ENCODE measurements at places on chromosomes 16 and 17.

- DNase-seq, result peak; percentile 37
Measured at GRCh38 chr16:11605891-11606290, 19.2 kb upstream of the LITAF start.

- DNase-seq, result no peak
Measured at GRCh38 chr16:80121522-80121909, 419.3 kb upstream of the DYNLRB2 start.

GRCh38 chr17:72931635-72932034, 160.9 kb downstream of the SLC39A11 start:
- DNase-seq, result peak; percentile 26

- no peak for DNase-seq
Measured at GRCh38 chr17:44071198-44071520, 624 bp downstream of the G6PC3 start.

DNA sequence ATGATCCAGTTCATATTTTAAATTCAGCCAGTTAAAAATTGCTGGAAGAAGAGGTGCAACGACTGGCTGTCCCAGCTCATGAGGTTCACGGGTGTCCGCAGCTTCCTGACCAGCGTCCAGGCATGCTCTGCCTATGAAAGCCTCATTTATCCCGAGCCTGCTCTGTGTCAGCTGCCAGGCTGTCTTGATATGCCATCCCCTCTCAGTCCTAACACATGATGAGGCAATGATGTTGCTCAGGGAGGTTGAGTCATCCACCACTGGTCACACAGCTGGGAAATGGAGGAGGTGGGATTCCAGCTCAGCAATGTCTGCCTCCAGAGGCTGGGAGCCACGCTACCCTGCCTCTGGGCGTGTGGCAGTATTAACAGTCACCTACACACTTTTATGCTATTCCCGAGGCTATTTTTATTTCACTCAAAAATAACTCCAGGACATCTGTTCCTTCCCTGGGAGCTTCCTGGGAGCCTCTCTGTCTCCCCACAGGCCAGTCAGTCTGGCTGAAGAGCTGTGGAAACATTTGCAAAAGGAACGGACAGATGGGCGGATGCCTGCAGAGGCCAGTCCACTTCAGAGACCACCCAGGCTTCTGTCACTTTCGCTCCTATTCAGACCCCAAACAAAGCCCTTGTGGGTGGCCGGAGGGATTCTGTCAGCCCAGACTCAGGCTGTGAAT, 22.5 kb downstream of the RAB11FIP4 start:
- DNase-seq, result peak; percentile 52

DNA sequence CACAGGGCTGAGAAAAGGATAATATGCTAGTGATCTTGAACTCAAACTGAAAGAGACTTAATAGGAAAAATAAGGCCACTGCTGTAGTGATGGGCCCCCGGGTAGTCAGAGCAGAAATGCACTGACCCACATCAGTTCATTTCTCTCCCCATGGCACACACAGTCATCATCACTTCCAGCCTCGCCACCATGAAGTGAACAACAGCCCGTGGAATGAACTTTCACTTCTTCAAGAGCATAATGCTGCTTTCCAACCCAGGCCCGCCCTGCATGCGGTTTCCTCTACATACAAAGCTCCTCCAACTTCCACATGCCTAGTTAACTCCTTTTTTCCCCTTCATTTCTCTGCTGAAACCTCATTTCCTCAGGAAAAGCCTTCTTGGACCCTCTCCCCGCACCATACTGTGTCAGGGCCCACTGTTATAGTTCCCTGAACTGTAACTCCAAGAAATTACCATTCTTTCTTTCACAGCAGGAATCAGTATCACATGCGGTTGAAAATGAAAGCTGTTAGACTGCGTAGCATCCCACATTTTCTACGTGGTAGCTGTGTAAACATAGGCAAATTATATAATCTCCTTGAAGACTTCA, 65.8 kb upstream of the SMIM36 start:
- DNase-seq, result peak; percentile 72

GRCh38 chr17:65848751-65849150, 287.3 kb upstream of the AXIN2 start:
- DNase-seq, result no peak

- no peak for DNase-seq
Measured at GRCh38 chr16:6157806-6158205, 1060.2 kb upstream of the EEF2KMT start.

DNA sequence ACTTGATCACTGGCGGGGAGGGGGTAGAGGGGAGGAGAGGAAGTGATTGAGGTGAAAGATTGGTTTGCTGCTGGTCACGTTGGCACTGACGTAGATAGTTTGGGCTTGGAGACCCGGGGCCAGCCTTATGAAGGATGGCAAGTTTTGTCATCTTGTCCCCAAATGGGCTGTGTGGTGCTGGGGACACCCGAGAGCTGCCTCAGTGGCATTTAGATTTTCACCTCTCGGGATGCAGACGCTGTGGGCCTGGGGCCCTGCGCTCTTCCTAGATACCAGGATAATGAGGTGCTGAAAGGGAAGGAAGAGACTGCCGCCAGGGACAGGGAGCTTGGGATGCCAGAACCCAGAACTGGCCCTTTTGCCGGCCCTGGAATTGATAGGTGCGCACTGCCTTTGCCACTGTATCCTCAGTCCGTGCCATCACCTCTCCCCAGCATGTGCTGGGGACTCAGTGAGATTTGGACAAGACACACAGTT, 1.4 kb upstream of the SOCS3 start:
- no peak for DNase-seq

GRCh38 chr17:4960279-4960922, 7.2 kb downstream of the SPAG7 start:
- DNase-seq, result no peak

GRCh38 chr17:66301367-66301863, 998 bp upstream of the PRKCA start:
- DNase-seq, result no peak

GRCh38 chr17:49002331-49002730, 5.1 kb downstream of the IGF2BP1 start:
- DNase-seq, result no peak

- no peak for DNase-seq
Measured at GRCh38 chr17:14760212-14760611, 459.3 kb downstream of the HS3ST3B1 start.

- DNase-seq, result no peak
Measured at GRCh38 chr16:1435921-1436697, 5.2 kb downstream of the PERCC1 start.

DNA sequence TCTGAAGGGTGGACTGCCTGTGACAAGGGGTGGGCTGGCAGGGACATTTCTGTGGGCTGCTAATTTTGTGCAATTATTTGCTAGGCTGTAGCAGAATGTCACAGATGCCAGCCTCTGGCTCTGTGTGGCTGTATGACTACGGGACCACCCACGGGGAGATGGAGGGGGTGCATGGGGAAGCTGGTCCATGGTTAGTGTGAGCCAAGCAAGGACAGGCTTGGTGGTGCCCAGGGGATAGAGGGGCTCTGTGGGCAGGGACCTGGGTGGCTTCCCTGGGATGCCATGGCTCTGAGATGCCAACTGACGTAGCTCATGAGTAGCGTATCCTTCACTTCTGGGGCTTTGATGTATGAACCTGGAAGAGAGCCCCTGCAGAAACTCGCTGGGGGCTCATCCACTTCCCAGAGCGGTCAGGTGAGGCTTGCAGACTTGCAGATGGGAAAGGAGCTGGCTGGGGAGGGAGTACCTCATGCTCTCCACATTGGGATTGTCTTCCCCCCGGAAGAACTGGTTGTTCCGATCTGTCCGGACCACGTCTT, 87.2 kb downstream of the TBC1D16 start:
- DNase-seq, result no peak

- DNase-seq, result no peak
Measured at GRCh38 chr16:78788696-78789095, 689.2 kb downstream of the WWOX start.

DNA sequence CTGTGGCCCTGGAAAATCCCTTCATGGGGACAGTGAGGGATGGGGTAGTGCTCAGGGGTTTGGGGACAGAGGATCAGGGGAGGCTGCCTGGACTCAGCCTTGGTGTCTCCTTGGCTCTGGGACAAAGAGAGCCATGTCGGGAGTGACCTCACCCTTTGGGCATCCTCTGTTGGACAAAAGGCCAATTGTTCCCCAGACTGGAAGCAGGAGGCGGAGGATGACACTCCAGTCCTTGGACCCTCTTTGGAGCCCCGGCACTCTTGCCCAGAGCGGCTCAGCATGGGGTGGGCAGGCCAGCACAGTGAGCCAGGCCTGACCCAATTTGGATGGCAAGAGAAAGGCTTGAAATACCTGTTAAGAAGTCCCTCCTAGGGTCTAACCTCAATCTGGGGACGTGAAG, 39.4 kb upstream of the PHB1 start:
- DNase-seq, result no peak

GRCh38 chr16:67260426-67261063, 11.8 kb downstream of the SLC9A5 start:
- DNase-seq, result no peak

- DNase-seq, result no peak
Measured at GRCh38 chr17:47894498-47895346, 1.3 kb upstream of the SP2 start.

- no peak for DNase-seq
Measured at GRCh38 chr16:67538666-67539101, 10.1 kb downstream of the RIPOR1 start.

DNA sequence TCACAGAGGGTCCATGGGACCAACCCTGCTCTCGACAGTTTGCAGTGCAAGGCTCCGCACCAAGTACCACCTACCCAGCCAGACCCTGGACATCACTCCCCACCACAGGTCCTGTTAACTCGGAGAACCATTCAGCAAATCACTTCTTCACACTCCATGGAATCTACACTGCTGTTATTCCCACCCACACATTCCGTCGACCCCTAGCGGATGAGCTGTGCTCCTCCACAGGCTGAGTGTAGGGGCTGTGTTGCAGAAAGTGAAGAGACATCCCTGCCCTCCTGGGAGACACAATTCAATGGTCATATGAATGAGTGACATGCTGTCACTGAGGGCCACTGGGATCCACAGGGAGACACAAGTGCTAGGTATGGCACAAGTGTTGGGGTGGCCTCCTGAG, 27.5 kb downstream of the MPG start:
- no peak for DNase-seq

GRCh38 chr16:3122926-3123570, 10.7 kb downstream of the ZNF205 start:
- no peak for DNase-seq

- no peak for DNase-seq
Measured at GRCh38 chr17:15456972-15457722, 10.3 kb downstream of the CDRT4 start.

GRCh38 chr17:68353111-68353521, 61.8 kb downstream of the ARSG start:
- DNase-seq, result no peak

- DNase-seq, result no peak
Measured at GRCh38 chr16:56755038-56755437, 25.1 kb downstream of the NUP93 start.

DNA sequence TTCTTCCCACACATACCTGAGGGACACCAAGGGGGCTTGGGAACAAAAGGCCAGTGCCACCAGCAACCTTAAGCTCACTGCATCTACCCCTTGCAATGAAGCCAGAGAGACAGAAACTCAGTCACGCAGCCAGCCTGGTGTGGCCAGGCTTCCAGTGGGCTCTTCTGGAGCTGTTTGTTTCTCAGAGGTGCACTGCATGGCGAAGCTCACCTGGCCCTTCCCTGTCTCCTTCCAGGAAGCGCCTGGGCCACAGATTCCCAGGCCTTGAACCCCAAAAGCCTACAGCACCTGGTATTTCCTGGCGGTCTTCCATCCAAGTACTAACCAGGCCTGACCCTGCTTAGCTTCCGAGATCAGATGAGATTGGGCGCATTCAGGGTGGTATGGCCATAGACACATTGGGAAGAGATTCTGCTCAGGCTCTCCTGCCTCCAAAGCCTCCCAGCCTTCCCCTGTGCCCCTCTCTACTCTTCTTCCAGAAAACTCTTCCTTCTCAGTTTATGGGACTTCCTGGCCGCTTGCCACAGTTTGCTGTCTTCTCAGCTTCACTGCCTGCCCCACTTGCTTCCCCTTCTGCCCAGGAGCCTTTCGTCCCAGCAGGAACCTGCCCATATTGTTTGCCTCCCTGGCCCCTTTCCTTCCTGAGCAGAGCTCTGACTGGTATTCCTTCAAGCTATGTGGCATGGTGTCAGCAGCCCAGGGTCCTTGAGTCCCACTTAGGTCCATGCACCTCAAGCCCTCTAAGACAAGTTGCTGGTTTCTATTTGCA, 1.6 kb downstream of the CISD3 start:
- no peak for DNase-seq

- no peak for DNase-seq
Measured at GRCh38 chr17:78669256-78669974, 92.2 kb upstream of the DNAH17 start.

GRCh38 chr17:44848257-44848795, 643 bp downstream of the HIGD1B start:
- DNase-seq, result no peak

DNA sequence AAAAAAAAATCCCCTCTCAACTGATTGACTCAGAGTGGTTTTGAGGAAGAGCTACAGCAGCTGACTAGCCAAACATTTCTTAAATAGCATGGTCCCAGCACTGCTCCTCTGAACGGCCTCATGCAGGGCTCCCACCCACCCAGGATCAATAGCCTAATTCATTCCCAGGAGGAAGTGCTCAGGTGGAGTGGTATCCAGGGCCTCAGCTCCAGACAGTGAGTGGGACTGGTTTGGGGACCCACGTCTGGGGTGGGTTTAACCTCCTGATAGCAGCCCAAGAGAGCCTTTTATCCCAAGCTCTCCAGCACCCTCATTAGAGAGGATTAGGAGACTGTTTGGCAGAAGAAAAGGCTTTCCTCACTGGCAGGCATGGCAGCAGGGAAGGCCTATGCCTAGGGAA, 68.5 kb upstream of the CDH5 start:
- no peak for DNase-seq

- DNase-seq, result no peak
Measured at GRCh38 chr16:26649381-26650045, 417.2 kb upstream of the C16orf82 start.

DNA sequence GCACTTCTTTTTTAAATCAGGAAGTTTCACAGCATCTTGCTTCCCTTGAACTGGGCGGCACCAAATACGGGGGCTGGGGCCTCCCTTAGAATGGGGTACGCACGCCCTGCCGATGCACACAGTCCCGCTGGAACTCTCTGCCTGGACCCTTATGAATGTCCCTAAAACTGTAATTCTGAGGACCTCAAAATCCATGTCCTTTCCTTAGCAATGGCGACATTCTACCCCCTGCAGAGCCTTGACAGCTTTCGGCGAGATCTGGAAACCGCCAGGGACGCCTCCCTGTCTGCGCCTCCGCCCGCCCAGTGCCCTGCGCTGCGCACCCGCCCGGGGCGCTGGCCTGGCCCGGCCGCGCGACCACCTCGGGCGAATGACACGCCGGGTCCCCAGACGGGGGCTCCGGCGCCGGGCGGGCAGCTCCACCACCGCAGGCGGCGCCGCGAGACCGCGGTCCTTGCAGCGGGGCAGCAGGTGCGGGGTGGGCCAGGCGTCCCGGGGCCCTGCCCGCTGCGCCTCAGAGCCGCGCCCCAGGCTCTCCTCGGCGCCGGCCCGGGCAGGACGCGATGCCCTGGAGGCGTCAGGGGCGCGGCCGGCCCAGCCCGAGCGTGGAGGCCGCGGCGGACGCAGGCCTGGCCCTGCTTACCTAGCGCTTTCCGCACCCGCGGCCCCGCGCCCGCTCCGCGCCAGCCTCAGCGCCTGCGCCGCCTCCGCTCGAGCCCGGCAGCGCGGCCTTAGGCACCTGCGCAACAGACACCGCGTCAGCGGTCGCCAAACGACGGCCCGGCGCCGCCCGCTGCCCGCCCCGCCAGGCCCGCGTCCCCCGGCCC, 548 bp downstream of the HAGH start:
- peak; percentile 48 for DNase-seq

GRCh38 chr16:84461413-84462295, 42.8 kb downstream of the MEAK7 start:
- no peak for DNase-seq
